Activated T-cell treated with anti-CD3 and anti-CD28 coated beads for 48 hours (primary cell): ENCODE measurements at places on chromosomes 16 and 17.

GRCh38 chr17:35660902-35661301 is 70.5 kb upstream of the RASL10B start:
- no peak for DNase-seq

DNA sequence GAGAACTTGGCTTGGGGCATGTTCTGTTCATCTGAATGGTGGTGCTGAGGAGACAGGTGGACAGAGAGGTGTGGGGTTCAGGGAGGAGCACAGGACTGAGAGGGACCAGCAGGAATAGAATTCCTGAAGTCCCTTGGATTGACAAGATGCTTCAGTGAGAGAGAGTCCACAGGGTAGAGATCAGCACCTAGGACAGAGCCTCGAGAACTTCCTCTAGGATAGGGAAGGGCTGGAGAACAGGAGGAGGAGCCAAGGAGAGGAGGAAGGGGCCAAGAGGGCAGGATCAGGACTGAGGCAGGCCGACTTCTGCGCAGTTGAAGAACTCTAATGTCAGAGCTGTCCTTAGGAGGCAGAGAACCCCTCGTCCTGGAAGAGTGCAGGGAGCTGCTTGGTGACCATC is 138.4 kb downstream of the PRKCB start:
- DNase-seq, result no peak

DNA sequence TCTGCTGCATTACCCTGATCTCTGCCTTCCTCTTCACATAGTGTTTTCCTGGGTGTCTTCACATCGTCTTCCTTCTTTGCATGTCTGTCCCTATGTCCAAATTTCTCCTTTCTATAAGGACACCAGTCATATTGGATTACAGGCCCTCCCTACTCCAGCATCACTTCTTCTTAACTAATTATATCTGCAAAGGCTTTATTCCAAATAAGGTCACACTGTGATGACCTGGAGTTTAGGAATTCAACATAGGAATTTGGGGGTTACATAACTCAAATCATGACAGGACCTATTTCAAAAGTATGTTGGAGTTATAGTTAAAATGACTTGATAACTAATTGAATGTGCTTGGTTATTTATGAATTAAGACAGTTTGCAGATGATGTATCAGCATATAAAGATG is 490.5 kb upstream of the ERCC4 start:
- no peak for DNase-seq

DNA sequence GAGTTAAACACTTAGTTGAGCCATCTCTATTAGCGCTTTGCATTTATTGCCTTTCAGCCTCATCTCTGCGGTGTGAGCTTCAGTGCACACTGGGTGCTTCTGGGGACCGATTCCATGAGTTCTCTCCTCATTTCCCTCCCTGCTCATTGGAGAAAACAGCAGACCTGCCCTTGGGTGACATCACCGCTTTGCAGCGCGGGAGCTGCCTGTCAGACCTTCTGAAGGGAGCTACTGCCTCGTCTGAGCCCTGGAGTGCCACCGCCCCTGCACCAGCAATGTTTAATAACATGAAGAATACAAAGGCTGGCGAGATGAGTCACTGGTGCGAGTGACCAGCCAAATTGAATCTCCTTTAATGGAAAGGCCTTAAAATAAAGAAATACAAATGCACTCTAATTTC is 30.2 kb upstream of the CPPED1 start:
- DNase-seq, result no peak

DNA sequence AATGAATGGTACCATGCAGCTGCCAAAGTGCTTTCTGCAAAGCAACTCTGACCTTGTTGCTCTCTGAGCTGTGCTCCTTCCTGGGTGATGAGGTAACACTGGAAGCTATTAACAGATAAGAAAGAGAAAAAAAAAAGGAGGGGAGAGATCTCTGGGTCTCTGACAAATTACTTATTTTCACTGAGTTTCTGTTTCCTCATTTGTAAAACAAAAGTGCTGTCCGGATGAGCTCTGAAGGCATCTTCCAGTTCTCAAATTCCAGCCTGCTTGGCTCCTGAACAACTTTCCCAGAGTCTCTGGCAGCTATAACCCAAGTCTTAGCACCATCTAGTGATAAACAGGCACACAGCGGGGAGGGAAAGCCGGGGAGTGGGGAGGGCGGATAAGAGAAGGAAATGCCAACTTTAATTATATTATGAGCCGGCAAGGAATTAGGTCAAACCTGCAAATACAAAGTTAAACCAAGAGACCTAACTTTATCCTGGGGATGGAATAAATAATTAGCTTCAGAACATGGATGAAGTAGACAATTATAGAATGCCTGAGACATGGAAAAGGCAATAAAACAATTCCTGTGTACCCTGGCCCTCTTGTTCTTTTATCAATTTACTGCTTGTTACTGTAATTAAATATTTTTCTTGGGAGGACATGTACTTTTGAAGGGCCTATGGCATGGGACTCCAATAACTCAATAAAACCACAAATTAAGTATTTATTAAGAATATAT is 61.3 kb upstream of the KIFC3 start:
- no peak for DNase-seq

DNA sequence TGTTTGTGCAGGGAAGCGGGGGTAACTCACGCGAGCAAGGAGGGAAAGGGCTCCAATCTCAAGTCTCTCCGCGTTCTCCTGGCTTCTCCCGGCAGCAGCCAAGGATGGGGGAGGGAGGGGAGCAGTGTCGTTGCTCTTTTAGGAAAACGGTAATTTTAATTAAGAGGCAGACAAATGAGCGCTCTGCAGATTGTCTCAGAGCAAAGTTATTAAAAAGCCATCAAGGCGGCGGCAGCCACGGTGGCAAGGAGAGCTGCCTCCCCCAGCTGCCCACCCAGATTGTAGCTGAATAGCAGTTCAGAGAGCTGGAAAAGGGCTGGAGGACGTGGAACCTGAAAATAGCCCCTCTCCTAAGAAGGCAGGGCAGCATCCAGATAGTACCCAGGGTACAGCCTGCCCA is 11.6 kb downstream of the SRCIN1 start:
- no peak for DNase-seq

DNA sequence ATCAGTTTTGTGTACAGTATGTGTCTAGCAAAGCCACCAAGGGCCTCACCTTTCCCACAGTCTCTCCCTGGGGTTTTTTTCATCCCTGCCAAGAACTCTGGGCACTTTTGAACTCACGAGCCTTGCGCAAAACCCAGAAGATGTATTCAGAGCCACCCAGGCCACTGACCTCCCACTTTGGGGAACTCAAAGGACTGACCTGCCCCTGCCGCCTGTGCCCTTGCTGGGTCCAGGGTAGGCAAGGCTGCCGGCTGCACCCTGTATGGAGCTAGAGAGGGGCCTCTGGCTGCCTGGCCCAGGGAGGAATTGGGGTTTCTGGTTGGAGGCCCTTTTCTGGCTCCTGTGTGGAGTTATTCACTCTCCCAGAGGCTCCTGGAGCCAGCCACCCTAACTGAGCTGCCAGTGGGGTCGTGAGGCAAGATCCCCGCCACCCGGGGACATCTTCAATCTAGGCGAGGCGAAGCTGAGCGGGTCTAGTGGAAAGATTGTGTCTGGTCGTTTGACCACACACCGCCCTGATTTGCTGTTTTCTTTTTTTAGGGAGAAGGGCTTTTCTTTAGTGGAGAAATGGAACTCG is 1.9 kb downstream of the CDK5R1 start:
- no peak for DNase-seq

DNA sequence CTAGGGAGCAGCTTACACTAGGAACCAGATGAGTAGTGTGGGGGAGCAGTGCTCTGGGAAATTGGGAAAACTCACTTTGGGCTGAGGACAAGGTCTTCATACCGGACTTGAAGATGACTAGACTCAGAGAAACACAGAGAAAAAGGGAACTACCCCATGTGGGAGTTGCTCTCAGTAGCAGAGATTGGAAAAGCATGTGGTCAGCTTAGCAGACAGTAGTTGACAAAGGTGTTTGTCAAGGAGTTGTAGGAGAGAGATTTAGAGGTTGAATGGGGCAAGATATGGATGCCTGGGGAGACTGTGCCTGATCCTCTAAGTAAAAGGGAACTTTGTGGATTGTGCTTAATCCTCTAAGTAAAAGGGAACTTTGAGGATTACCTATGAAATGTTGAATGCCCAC is 194.5 kb upstream of the COX10 start:
- DNase-seq, result no peak

GRCh38 chr16:82260212-82260795 is 90.3 kb upstream of the MPHOSPH6 start:
- no peak for DNase-seq

DNA sequence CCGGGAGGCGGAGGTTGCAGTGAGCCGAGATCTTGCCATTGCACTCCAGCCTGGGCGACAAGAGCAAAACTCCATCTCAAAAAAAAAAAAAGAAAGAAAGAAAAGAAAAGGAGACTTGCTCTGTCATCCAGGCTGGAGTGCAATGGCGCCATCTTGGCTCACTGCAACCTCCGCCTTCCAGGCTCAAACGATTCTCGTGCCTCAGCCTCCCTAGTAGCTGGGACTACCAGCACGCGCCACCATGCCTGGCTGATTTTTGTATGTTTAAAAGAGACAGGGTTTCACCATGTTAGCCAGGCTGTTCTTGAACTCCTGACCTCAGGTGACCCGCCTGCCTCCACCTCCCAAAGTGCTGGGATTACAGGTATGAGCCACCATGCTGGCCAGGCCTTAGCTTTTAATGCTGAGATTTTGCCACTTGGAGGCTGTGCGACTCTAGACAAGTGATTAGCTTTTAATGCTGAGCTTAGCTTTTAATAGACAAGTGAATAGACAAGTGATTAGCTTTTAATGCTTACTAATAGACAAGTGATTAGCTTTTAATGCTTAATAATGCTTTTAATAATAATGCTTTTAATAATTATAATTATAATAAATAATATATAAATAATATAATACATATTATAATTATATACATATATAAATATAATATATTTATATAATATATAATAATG is 9.6 kb downstream of the LDAF1 start:
- DNase-seq, result no peak

GRCh38 chr16:4923853-4924252 is 13.1 kb downstream of the PPL start:
- no peak for DNase-seq

GRCh38 chr16:23922406-23922805 is 86.6 kb downstream of the PRKCB start:
- no peak for DNase-seq

GRCh38 chr17:77811521-77811920 is 147.0 kb upstream of the TNRC6C start:
- no peak for DNase-seq

GRCh38 chr17:16938031-16938430 is 33.9 kb downstream of the TNFRSF13B start:
- DNase-seq, result no peak

GRCh38 chr17:6261466-6261865 is 173.5 kb downstream of the AIPL1 start:
- no peak for DNase-seq

- no peak for DNase-seq
Observed at GRCh38 chr16:2811703-2812471, 5.2 kb upstream of the PRSS21 start.

DNA sequence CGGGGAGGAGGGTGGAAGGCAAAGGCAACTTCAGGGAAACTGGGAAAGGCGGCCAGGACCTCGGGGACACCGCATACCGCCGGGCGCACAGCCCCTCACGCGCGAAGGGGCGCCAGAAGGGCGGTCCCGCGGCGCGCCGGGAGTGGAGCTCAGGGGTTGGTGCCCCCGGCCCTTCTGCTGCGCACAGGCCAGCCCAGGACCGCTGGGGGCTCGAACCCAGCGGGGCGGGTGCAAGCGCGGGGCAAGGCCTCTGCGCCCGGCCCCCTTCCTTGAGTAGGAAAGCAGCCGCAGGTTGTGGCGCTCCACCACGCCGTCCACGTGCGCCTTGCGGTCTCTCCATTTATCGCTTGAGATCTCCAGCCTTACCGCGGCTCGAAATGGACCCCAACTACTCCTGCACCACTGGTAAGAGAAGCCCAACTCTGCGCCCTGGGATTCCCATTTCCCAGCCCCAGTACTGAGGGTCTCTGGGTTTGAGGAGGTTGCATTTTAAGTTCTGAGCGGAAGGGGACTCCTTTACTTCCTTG is 3.0 kb upstream of the MT1A start:
- no peak for DNase-seq

GRCh38 chr17:3744014-3744413 is 20.3 kb downstream of the HASPIN start:
- no peak for DNase-seq

DNA sequence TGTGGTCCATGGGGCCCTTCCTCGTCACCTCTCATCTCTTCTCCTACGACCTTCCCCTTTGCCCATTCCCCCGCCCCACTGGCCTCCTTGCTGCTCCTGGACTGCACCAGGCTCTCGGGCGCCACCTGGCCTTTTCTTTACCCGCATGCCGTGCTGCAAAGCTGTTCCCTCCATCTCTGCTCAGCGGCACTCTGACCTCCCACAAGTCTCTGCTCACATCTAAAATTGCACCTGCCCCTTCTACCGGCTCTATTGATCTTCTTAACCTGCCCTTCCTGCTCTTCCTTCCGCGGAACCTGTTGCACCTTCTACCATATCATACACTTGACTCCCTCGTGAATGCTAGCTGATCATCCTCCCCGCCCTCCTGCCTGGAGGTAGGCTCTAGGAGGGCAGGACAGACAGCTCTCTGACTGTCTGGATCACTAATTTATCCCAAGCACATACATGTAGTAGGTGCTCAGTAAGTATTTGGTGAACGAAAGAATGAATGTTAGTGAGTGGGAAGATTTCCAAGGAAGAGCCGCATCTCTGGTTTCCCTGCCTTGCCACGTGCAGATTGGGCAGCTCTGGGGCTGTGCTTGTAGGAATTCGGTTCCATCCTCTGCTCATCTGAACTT is 17.3 kb downstream of the DNAH17 start:
- no peak for DNase-seq

DNA sequence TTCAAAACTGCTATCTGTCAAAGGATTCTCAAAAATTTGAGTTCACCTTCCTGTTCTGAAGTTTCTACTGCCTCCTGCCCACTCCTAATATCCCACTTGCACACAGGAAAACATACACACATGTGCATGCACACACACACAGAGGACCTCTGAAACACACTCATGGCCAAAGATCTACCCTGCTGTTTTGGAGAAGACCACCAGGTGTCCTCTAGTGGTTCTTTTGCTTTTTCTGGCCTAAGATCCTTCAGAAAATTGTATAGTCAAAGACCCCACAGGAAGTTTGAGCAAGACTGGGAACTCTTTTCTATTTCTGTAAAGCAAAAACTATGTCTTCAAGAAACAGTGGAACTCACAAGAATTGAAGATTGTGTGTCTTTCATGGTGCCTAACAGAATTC is 90.2 kb downstream of the CDH8 start:
- no peak for DNase-seq

GRCh38 chr17:81217491-81217890 is 5.3 kb downstream of the CEP131 start:
- no peak for DNase-seq
